ENCODE measurements at places on chromosomes 6 and 20. TPM values are rescaled to one million over a fixed set of nuclear protein-coding genes. Genes with fewer than 3 reads are reported as not detected.

GGTLC1 gene
- not detected for polyA plus RNA-seq

SDCBP2 gene
- 1.7 TPM for polyA plus RNA-seq

GRCh38 chr20:53917145-53918019 is 153.0 kb downstream of the BCAS1 start:
- DNase-seq: no peak

GRCh38 chr6:84739866-84740208 is 24.6 kb downstream of the TBX18 start:
- no peak for DNase-seq

DNA sequence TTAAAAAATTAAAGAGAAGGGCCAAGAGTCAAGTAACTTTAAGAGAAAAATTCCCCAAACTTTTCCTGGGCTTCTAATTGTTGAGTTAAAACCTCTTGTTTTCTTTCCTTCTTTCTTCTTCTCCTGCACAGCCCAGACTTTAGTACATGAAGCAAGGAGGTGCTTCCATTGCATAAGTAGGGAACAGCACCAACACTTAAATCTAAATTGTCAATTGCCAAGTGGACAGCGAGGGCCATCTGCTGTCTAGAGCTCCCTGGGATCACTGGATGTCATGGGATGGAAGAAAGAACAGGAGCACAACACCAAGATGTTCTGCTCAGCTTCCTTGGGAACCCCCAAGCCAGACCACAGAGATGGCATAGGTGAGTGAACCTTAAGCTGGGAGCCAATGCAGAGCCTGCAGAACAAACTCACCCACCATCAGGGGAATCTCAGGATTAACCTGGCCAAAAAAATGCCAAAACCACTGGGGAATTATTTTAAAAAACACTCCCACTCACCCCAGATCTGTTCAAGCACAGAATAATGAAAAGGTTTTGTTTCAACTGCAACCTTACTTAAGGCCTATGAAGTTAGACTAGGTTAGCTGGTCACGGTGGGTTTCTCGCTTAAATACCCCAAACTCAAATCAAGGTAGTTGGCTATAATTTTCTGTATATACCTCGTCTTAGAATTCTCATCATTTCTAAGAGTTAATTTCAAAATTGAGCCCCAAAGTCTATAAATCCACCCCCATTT is 67.8 kb downstream of the TNFRSF21 start:
- DNase-seq: no peak

NMBR gene
- 0.29 TPM for polyA plus RNA-seq

DNA sequence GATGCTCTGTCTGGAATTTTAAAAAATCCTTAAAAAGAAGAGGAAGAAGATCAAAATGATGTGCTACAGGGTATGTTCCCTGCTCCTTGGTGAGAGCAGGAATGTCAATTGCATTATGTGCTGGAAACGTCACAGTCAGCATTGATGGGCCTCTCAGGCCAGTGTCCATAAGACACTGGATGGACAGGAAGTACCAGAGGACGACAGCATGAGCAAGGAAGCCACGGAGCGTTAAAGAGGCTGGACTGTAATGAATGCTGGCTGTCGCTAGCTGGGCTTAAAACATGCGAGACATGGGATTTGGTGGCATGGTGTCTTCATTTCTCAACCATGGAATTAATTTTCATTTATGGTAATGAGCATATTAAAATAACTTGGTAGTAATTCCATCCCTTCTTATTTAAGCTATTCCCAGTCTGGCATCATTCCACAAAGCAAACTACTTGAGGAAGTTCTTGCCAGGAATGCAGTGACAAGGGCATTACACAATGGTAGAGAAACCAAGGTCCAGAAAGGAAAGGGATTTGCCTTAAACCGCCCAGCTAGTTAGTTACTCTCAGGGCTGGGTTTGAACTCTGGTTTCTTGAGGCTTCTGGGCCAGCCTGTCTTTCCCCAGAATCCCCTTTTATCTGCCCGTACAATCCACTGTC is 166.6 kb upstream of the SOX4 start:
- no peak for DNase-seq

DNA sequence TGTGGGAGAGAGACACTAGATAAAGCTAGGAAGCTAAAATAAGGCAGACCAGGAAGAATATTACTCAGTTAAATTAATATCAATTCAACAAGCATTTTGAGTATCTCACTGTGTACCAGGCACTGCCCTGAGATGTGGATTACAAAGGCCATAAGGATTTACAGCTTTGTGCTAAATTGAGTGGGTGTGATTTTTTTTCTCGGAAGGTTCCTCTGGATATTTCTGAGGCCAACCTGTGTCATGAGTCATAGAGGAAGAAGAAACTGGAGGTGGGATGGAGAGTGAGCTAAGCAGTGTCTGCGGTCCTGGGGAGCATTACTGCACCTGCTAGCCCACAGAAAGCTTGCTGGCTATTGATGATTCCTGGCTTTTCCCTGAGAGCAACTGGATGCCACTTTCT is 135.2 kb downstream of the RFPL4B start:
- DNase-seq: no peak

FGD2 gene
- 3.9 TPM for polyA plus RNA-seq

DNA sequence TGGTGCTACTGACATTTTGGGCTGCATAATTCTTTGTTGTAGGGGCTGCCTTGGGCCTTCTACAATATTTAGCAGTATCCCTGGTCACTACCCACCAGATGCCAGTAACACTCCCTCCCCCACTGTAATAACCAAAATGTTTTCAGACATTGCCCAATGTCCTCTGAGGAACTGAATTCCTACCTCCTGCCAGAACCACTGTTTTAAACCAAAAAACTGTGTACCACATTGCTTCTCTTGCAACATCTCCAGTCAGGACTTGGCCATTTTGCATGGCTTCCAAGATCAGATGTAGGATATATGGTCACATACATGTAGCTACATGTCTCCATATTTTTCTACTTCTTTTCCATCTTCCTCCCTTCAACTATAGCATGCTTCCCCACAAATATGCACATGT is 97.4 kb upstream of the IFNGR1 start:
- DNase-seq: no peak

RAD21L1 gene
- not detected for polyA plus RNA-seq

SYTL3 gene
- 4.6 TPM for polyA plus RNA-seq

DNA sequence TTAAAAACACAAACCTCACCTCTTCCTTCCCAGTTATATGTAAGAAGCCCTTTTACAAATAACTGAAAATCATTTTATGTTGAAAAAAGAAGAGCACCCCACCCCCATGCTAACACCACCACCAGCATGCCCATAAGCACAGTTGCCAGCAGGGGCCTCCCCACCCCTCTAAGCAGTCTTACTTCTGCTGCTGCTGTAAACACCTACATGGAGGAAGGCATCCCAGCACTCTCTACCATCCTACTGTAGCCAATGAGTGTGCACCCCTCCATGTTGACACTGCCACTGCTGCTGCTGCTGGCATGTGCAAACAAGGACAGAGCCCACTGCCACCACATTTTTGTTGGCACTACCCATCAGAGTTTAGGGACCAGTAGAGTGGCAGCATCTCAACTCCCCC is 49.6 kb upstream of the PHIP start:
- no peak for DNase-seq

DNA sequence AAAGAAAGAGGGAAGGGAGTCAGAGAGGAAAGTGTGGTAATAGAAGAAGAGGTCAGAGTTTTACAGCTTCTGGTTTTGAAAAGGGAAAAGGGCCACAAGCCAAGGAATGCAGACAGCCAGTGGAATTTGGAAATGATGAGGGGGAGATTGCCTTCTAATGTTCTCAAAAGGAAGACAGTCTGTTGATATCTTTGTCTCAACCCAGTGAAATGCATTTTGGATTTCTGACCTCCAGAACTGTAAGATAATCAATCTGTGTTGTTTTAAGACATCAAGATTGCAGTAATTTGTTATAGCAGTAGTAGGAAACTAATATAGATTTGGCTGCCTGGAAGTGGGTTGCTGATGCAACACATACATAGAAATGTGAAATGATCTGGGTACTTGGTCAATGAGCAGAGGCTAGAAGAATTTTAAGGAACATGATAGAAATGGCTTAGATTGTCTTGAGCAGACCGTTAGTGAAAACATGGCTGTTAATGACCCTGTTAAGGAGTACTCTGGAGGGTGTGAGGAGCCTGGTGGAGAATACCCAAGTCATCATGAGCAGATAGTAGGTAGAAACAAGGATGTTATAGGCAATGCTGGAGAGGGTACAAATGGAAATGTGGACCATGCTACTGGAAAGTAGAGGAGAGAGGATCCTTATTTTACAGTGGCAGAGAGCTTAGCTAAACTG is 255.8 kb upstream of the RAB32 start:
- no peak for DNase-seq

- no peak for DNase-seq
Observed at GRCh38 chr20:47814632-47815415, 29.5 kb upstream of the SULF2 start.

TRIM40 gene
- polyA plus RNA-seq: not detected

DNA sequence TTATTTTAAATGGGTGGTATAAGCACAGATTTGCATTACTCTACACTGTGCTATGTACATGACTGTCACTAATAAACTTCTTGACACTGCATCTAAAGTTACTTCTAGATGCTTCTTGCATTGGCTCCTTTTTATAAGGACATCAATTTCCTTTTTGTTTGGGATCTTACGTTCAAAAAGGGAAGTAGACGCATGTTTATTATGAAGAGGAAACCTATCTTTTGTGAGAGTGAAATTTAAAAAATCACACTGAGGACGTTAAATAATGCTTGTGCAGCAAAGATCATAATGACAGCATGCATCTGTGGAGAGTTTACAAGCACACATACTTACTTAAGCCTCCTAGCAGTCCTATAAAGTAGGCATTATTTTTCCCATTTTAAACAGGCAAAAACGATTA is 479.5 kb downstream of the CD83 start:
- DNase-seq: no peak

- DNase-seq: no peak
Observed at GRCh38 chr6:42257614-42258013, 40.0 kb upstream of the MRPS10 start.

DNA sequence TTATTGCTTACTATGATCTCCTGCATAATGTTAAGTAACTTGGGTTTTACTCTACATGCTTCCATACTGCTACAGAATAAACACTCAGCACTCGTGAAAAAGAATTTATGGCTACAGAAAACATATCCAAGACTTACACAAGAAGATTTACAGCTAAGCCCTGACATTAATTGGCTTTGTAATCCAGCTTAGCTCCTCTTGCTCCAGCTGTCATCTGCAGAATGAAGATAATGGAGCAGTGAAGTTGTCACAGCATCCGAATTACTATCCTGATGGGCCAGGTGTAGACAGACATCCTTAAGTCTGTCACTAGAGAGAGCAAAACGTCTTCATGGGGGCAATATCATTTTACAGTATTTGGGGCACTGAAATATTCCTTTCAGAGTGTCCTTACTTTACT is 155.3 kb downstream of the PRKN start:
- no peak for DNase-seq

USP49 gene
- polyA plus RNA-seq: 11.7 TPM

- DNase-seq: no peak
Observed at GRCh38 chr20:20070871-20071726, 18.8 kb downstream of the CFAP61 start.

- no peak for DNase-seq
Observed at GRCh38 chr6:41509580-41509979, 36.6 kb upstream of the FOXP4 start.

GRCh38 chr6:93792746-93793145 is 373.4 kb upstream of the EPHA7 start:
- no peak for DNase-seq

GRCh38 chr6:31558631-31559500 is 11.5 kb downstream of the NFKBIL1 start:
- no peak for DNase-seq

DAAM2 gene
- 24.0 TPM for polyA plus RNA-seq

DNA sequence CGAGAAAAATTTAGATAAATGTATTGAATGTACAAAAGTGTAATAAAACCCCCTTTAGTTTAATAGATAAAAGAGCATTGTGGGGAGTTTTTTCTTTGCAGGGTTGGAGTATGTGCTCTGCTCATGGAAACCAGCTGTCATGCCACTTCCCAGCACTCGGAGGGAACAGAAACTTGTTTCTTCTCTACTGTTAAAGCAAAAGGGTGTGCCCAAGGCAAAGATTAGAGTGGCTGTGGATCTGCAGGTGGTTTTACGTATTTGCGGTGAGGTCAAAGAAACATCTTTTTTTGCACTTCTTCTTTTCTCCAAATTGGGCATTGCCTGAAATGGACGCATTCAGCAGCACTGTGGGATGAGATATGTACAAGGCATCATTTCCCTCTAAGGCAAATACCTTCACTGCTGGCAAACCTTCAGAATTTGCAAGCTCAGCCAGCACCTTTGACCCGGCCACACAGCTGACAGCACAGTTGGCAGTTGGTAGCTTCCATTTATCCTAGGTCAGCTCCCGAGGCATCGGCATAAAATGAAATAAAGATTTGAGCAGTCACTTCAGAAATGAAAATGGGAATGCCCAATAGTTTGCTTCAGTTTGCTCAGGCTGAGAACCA is 178.4 kb upstream of the EYA4 start:
- DNase-seq: no peak

GRCh38 chr6:36131511-36132245 is 1.4 kb downstream of the MAPK13 start:
- peak; percentile 51 for DNase-seq

DNA sequence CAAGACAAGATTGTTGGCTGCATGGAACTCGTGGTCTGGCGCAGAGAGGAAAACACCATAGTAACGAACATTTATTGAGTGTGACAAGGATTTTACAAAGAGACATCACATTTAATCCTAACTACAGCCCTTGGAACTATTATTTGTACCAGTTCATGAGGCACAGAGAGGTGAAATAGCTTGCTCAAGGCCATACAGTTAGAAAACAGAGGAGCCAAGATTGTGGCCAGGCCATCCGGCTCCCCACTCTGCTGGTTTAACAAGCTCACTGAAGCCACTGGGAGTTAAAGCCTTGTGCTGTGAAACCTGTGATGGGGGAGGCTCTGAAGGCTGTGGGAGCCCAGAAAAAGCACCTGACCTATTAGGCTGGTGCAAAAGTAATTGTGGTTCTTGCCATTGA is 74.9 kb upstream of the ZNFX1 start:
- DNase-seq: no peak

- DNase-seq: no peak
Observed at GRCh38 chr20:4171538-4172116, 156.3 kb upstream of the RNF24 start.

All from left renal pelvis (tissue), 4 donors.